ENCODE measurements at places on chromosomes 3 and 15.

- no peak for DNase-seq
Observed at GRCh38 chr15:66095871-66096687, 157.5 kb downstream of the MEGF11 start.

DNA sequence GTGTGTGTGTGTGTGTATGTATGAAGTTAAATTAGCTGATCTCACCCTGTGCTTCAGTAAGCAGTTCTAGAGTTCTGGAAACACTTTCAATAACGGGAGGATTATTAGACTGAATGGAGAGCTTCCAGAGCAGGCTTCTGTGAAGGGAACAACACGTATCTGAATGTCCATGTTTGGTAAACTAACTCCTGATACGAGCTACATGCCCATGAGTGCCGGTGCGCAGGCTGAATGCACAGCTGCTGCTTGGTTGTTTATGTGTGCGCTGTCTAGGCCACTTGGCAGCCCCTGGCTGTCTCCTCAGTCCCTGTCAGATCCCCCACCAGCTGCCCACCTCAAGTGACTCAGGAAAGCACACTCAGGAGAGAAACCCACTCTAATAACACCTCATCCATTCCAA, 137.0 kb downstream of the EPHB1 start:
- DNase-seq, result no peak

- DNase-seq, result no peak
Observed at GRCh38 chr3:123655400-123655799, 70.5 kb upstream of the HACD2 start.

- DNase-seq, result no peak
Observed at GRCh38 chr3:129834580-129834979, 58.9 kb downstream of the TMCC1 start.

GRCh38 chr15:40510201-40510600, 39.4 kb downstream of the CHST14 start:
- no peak for DNase-seq

- DNase-seq, result no peak
Observed at GRCh38 chr3:81782585-81782984, 21.1 kb upstream of the GBE1 start.

GRCh38 chr3:50352781-50353180, 2.1 kb downstream of the CYB561D2 start:
- no peak for DNase-seq
